Suppressor macrophage treated with lipopolysaccharide for 4 hours (primary cell): ENCODE measurements at places on chromosomes 2 and 18.

DNA sequence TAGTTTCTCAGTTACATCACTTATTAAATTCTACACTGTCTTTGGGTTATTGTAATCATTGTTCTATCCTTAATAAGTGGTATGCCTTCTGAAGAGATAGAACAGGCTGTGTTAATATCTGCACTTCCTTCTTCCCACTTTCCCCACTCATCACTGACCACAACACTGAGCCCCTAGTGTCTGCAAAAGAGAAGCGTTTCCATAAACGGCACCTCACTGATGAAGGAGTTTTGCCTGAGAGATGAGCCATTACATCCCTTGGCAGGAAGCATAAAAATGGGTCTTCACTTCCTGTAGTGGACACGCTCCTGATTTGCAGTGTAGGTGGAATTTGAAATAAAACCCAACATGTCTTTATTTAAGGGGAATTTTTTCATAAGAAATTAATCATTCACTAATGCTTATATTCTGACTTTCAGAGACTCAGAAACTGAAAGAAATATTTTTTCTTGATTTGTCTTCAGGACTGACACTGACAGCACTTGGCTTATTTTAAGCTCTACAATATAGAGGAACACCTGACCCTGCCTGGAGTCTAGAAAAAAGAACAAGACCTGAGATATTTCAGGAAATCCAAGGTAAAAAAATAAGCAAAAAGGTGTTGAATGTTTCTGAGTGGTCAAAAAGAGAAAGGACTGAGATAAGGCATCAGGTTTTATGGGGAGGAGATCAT is 275.3 kb downstream of the RAD51AP2 start:
- DNase-seq: no peak

GRCh38 chr2:134839649-134840048 is 1.2 kb downstream of the ACMSD start:
- no peak for DNase-seq

- no peak for DNase-seq
These were observed 9.4 kb downstream of the CYP1B1 start for GRCh38 chr2:38066421-38067115.

- no peak for DNase-seq
These were observed 82.6 kb upstream of the LYPD1 start for GRCh38 chr2:132752421-132753206.

GRCh38 chr2:188076149-188077056 is 215.3 kb upstream of the GULP1 start:
- DNase-seq: no peak

GRCh38 chr2:190981333-190981732 is 32.6 kb downstream of the STAT1 start:
- DNase-seq: no peak

DNA sequence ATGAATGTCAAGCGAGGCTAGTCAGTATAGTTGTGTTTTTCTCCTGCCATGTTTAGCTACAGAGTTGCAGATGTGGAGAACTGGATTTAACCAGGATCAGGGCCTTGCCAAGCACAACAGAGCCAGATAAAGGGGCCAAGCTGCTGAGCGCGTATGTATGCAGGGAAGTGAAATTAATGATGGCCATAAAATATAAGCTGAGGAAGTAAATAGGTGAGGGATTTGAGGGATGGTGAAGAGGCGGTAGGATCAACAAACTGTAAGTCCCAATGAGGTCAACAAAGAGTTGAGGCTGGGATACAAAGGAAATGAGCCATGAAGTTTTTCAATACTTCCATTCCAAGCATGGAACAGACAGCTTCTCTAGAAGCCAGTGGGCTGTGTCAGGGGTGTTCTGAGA is 10.6 kb downstream of the LRP2 start:
- DNase-seq: no peak

GRCh38 chr18:3294435-3295080 is 32.6 kb downstream of the MYL12B start:
- DNase-seq: no peak

GRCh38 chr2:116133381-116133942 is 1681.0 kb upstream of the DDX18 start:
- DNase-seq: no peak

GRCh38 chr18:72692595-72692994 is 148.5 kb upstream of the CBLN2 start:
- no peak for DNase-seq
